ENCODE measurements at places on chromosomes 16 and 17.

GRCh38 chr17:9339958-9340357 is 235.7 kb downstream of the STX8 start:
- DNase-seq: no peak

DNA sequence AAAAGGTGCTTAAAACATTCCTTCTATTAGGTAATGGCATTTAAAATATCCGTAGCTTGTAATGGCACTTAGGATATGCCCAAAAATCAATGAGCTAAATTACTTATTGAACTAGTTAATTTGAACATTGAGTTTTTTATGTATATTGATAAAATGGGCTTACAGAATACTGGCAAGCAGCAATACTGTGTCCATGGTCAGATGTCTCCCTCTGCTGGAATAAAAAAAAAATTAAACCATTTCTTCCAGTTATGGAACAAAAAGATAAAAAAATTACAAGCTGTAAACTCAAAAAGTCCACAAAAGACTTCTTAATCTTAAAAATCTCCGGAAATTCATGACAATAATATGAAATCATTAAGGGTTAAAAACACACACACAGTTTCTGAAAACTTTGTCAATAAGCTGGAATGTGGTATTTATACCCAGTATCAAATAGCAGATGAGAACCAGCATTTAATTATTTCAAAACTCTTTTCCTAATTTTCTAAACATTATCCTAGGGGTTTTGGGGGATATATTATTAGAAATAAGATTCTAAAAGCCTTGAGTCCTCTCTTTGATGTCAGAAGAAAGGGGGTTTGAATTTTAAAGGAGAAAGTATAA is 21.5 kb upstream of the PSMD7 start:
- DNase-seq: no peak

- no peak for DNase-seq
These were observed 49.1 kb downstream of the RAB11FIP3 start for GRCh38 chr16:474420-475122.

DNA sequence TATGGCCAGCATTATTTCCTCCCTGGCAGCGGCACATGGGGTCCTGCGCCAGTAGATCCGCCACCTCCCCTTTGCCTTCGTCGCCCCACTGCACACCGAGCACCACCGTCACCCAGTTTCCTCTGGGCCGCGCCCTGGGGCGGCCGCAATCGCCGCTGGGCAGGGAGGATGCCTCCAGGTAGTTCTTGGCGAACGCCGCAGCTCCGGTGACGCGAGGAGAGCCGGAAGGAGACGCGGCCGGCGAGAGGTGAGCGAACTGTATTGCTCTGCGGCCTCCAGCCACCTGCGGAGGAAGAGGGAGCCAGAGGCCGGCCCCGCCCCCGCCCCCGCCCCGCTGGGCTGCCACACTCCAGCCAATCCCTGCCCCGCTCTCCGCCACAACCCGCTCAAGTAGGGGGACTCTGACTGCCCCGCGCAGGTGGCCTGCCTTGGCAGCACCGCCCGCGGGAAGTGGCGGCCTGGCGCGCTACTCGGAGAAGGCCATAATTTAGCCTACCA is 11.8 kb upstream of the SLFN13 start:
- DNase-seq: no peak

GRCh38 chr17:61457226-61457983 is 5.2 kb downstream of the TBX4 start:
- no peak for DNase-seq

DNA sequence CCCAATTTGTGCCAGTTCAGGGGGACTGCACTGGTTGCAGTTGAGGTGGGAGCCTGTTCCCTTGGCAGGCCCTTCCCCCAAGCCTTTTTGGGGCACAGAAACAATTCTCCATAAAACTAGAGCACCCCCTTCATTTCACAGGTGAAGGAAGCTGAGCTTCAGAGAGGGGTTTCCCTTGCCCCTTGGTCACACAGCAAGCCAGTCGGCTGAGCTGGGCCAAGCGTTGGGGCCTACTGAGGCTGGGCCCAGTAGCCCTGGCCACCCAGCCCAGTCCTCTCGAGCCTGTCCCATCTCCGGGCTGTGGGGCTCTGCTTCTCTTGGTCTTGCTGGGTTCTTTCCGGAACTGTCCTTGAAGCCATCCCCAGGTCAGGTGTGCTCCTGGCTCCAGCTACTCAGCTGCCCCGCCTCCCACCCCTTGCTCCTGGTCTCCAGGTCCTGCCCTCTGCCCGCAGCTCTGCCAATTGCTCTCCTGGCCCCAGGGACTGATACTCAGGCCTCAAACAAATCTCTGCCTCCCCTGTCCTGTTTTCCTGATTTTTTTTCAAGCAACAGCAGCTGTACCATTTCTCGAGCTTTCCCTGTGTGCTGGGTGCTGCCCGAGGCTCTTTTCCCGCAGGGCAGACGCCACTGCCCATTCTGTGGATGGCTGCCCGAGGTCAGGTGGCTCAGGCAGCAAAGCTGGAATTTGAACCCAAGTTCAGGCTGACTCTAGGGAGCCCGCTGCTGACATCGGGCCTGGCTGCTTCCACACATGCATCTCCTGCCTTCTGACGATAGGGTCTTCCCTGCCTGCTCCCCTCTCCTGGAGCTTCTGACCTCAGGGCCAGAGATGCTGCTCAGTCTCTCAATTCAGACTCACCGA is 87.4 kb upstream of the NKD1 start:
- DNase-seq: no peak

- DNase-seq: no peak
These were observed 88.4 kb upstream of the CDH5 start for GRCh38 chr16:66278111-66278531.

DNA sequence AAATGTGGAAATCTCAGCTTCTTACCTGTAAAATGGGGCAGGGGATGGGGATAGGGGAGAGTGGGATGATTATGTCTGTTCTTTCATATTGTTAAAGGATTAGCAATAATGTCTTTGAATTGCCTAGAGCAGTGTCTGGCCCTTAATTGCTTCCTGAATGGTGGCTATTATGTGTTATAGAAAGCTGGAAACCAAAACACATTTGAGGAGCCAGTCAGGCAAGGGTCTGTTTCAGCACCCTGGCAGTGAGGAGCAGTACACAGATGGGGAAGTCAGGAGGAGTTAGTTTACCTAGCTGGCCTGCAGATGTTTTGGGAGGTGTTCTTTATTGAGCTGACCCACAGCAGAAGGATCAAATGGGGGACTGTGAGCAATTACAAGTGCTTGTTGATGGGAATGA is 63.0 kb downstream of the NUP93 start:
- DNase-seq: no peak

DNA sequence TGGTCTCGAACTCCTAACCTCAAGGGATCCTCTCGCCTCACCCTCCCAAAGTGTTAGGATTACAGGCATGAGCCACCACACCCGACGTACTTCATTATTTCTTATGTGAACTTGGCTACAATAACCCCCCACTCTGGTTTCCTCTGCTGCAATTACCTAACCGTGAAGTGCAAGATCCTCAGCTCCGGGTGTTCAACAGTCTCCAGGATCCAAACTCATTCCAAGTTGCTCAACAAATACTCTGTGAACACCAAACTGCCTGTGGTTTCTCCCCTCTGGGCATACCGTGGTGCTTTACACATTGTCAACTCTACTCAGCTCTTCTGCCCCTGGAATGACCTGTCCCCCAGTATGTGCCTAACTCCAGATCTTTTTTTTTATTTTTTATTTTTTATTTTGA is 6.8 kb upstream of the SULT1A1 start:
- DNase-seq: no peak

GRCh38 chr16:68272507-68273209 is 8.3 kb downstream of the SLC7A6 start:
- DNase-seq: no peak

DNA sequence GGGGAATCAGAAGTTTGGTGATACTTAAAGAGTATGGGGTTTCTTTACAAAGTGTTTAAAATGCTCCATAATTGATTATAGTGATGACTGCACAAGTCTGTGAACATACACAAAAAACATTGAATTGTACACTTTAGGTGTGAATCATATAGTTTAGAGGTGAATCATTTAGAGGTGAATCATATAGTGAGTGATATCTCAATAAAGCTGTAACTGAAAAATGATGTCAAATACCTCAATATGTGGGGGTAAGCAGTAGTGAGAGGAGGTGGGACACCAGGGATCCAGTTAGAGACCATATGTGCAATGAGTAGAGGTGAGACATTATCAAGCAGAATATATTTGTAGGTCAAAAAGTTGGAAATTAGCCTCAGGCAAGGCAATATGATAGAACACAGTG is 264.5 kb downstream of the PMP22 start:
- no peak for DNase-seq

GRCh38 chr16:56373003-56373402 is 52.3 kb downstream of the AMFR start:
- DNase-seq: no peak

DNA sequence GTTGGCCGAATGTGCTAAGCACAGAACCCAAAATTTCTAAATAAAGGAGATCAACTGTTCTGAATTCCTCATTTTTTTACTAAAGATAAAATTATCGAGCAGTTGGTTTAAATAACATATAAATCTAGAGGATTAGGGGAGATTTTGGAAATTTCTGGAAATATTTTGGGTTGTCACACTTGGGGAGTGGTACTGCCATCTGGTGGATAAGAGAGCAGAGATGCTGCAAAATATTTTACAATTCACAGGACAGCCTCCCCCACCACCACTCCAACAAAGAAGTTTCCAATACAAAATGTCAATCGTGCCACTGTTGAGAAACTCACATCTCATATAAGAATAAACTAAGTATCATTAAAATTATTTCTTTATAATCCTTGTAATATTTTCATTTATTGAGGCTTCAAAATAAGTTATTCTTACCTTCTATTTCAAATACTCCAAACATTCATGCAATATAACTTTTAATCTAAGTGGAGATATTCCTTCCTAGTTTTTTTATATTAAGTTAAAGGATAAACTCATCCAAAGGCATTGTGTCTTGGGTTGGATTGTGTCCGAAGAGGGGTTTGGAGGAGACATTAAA is 17.0 kb upstream of the ABCA8 start:
- DNase-seq: no peak

DNA sequence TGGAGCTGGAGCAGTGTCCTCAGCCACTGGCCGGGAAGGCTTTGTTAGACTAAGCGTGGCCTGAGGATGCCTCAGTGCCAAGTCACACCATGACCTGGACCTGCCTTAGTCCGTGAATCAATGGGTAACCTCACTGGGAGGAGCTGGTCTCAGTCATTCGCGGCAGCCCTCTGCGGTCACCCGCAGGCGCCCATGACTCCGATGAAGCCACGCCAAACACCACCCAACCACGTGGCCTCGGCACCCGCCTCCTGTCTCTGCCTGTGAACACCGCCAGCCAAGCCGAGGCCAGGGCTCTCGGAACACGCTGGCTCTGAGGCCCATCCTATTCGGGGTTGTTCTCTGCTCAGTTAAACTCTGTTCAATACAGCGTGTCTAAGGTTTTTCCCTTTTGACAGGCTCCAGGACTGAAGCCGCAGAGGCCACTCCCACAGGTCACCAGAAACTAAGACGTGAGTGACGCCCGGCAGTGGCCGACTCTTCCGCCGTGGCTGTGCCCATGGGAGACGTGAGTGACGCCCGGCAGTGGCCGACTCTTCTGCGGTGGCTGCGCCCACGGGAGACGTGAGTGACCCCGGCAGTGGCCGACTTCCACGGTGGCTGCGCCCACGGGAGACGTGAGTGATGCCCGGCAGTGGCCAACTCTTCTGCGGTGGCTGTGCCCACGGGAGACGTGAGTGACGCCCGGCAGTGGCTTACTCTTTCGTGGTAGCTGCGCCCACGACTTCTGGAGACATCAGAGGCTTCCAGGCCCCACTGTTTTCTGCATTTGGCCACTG is 16.8 kb upstream of the PABPN1L start:
- peak; percentile 37 for DNase-seq

DNA sequence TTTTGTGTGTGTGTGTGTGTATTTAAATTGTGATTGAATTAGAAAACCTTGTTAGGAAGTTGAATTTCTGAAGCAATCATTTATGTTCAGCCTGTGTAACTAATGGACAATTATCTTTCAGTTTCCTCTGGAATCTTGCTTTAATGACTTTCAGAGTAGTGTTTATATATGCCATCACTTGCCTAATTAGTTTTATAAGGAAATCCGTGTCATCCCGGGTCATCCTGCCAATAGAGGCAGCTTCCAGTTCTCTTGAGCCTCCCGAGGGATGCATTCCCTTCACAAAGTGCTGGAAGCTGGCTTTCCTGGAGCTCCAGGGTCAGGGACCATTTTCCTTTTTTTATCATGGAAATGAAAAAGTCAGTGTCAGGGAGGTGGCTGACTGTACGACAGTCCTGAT is 42.9 kb downstream of the PRKCA start:
- no peak for DNase-seq

- DNase-seq: no peak
These were observed 21.2 kb downstream of the C1QTNF1 start for GRCh38 chr17:79045001-79045729.

- no peak for DNase-seq
These were observed 3.3 kb downstream of the TRPV2 start for GRCh38 chr17:16418685-16419068.

GRCh38 chr17:29614349-29615047 is 8.2 kb downstream of the CORO6 start:
- no peak for DNase-seq

DNA sequence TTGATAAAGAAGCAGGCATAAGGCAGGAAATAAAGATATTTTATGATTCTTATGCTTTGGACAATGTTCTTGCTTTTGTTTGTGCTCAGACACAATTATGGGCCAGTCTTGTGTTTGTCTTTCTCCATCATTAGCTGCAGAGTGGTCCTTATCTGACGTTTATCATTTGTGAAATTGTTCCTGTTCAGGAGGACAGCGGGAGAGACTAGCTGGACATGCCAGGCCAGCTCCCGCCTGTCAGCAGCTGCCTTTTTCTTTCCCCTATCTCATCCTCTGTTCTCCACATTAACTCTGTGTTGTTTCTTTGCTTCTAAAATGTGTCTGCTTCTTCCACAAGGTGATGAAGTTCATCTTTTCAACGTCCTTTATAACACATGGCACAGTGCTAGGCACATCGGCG is 333.5 kb downstream of the NPIPA8 start:
- DNase-seq: no peak

DNA sequence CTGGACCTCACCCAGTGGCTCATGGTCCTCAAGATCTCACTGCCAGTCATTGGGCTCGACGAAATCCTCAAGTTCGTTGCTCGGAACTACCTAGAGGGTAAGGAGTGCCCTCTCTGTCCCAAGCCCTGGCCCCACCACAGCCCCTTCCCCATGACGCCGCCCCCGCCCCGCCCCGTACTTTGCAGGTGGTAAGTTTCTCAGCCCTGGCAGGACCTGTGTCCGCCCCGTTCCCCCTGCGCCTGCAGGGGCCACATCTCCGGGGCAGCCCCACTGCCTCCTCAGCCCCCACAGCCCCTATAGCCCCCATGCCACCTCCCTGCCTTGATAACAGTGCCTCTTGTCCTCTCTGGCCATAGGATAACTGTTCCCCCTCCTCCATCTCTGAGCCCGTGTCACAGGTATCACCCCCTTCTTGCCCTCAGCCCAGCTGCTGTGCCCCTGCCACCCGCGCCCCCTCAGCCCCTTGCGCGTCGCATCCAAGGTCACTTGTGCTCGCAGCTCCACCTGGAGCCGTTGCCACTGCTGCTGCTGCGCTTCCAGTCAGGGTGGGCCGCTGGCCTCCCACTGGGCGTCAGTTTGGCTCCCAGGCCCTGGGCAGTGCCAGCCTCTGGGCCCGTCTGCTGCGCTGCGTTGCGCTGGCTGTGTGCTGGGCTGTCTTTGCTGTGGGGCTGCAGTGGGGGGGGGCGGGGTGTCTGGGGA is 21.5 kb downstream of the RABEP2 start:
- DNase-seq: no peak

All from dorsolateral prefrontal cortex (tissue), 122 donors.